ENCODE measurements at places on chromosomes 11 and 22.

DNA sequence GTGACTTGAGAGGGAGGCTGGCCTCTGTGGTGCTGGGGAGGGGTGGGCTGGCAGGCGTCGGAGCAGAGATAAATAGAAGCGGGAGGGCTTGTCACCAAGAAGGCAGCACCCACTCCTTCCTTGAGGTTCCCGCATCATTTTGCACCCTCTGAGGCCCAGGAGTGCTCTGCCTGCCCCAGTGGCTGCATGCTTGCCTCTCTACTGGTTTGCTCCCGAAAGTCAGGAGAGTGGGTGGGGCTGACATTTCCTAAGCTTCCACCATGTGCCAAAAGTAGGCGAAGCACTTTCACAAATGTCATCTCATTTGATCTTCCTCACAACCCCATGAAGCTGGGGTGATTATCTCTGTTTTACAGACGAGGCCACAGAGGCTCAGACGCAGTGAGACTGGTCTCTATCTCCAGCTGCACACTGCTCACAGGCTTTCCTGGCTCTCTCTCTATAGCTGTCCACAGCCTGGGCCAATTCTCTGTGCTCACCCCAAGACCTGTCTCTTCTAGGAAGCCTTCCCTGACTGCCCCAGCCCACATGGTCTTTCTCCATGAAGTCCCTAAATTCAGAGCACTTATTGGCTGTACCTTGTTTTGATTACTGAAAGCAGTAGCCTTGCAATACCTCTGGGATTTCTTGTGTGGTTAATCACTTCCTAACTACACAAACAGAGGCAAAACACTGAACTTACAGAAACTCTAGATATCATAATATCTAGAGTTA lies 2.6 kb upstream of the UCP3 start:
- peak; percentile 50 for DNase-seq

DNA sequence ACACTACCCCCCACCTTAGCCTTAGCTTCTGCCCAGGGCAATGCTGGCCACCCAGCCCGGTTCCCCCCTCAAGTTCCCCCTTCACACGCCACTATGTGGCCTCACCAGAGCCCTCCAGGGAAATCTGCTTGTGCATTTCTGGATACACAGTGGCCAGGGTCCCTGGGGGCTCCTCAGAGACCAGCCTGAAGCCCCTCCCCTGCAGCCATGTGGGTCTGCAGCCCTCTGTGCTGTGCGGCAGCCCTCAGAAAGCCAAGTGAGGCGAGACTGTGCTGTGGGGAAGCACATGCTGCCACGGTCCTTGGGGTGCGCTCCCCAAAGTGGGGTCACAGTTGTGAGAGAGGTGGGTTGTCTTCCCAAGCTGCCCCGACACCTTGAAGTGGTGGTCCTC lies 2.1 kb upstream of the PLXNB2 start:
- no peak for DNase-seq

DNA sequence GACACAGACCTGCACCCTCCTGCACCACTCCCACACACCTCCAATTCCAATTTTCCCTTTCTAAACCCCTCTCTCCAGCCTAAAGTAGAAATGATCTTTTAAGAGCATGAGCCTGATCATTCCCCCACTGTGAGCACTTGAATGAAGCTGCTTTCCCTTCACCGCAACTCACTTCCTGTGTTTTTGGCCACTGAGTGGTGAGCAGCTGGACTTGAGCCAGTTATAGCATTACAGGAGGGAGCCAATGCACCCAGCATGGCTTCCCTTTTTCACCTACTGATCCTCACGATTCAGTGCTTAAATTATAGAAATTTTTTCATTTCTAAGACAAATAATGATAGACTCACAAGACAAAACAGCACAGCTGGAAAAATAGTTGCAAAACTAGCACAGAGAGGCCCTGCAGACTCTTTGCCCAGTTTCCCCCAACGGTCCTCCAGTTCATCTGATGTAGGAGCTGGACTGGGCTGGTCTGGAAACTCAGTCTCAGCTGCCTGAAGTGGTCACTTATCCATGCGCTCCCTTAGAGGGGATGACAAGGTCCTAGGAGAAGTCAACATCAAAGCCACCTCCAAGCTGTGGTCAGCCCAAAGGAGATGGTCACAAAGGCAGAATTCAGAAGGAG lies 9.7 kb upstream of the APOL4 start:
- peak; percentile 66 for DNase-seq

GRCh38 chr11:28738549-28738948 lies 630.4 kb downstream of the METTL15 start:
- DNase-seq: no peak

- peak; percentile 47 for DNase-seq
Measured at GRCh38 chr11:111324277-111324720, 26.0 kb downstream of the POU2AF3 start.

DNA sequence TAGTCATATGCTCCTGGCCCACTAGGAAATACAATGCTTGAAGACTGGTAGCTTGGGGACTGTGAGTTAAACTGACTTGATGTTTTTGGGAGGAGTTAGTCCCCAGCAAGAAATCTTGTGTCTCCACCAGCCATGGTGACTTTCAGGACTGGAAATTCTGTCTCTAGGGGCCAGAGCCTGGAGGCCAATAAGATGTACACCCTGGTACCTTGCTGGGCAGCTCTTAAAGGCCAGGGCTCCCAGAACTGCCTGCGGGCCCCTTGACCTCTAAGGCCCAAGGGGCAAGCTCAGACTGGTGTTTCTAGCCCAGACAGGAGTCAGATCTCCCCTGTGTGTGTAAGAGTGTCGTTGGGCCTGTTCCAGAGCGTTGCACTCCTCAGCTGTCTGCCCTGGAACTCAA lies 128.7 kb upstream of the C11orf58 start:
- DNase-seq: no peak

DNA sequence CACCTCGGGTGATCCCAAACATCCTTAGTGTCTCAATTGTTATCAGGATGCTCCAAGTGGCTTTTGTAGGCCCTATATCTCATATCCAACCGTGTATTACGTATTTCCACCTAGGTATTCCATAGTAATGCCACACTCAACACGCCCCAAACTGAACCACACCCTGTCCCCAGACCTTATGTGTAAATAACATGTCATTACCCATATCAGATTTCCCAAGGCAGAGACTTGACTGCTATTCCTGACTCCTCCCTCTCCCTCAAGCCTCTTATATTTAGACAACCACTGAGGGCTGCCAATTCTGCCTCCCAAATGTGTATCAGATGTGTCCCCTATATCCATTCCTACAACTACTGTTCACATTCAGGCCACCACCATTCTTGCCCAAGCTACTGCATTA lies 132.8 kb upstream of the NCAM1 start:
- no peak for DNase-seq

DNA sequence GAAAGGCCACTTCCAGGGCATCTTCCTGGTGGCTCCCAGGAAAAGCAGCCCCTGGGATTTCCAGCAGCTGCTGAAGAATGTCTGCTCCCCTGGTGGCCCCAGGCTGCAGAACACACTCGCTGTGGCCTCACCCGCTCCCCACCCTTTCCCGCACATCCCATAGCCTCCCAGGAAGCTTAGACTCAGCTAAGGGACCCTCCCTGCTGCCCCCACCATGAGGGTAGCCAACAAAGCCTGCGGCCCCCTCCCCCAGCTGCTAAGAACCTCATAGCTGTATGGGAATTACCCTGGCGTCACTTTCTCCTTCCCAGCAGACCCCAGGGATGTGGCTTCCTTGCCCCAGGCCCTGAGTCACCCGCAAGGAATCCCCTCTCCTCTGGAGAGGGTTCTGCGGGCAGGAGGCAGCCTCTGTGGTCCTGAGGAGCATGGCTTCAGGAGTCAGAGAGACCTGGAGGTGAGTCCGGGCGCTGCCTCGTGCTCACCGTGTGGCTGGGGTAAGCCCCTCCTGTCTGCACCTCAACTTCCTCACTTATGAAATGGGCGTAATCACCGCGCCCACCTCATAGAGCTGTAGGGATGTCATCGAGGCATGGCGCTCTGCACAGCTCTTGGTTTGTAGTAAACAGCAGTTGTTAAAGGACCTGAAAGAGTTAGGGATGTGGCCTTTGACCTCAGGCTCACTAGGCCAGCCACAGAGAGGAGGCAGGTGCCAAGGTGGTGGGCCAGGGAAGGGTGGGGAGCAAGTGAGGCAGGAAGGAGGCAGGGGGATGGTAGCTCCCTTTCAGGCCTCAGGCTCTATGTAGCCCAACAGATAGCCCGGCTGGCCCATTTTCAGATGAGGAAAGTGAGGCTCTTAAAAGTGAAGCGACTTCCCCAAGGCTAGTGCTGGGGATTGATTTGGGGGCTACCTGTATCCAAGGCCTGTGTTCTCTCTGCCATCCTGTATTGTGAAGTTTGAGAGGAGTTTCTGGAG lies 71.2 kb downstream of the LRRC32 start:
- peak; percentile 94 for DNase-seq

- DNase-seq: no peak
Measured at GRCh38 chr11:61126256-61126655, 24.0 kb downstream of the CD5 start.

GRCh38 chr11:7421136-7421535 lies 64.2 kb upstream of the OLFML1 start:
- DNase-seq: peak; percentile 25

DNA sequence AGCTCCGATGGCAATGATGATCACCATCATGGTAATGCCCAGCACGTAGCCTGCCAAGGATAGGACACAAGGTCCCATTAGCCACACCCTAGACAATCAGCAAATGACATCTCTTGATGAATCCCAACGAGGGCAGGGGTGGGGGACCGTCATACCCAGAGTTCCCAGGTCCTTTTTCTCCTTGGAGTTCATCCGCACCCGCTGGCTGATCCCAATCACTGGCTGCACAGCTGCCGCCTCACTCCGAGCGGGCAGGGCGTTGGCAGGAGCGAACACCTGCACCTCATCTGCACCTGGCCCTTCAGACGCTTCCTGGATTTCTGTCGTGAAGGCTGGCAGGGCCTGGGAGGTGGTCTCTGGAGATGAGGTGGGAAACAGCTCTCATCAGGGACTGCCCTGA lies 2.9 kb downstream of the PIK3IP1 start:
- no peak for DNase-seq

- DNase-seq: no peak
Measured at GRCh38 chr11:110766316-110766715, 54.1 kb upstream of the ARHGAP20 start.

DNA sequence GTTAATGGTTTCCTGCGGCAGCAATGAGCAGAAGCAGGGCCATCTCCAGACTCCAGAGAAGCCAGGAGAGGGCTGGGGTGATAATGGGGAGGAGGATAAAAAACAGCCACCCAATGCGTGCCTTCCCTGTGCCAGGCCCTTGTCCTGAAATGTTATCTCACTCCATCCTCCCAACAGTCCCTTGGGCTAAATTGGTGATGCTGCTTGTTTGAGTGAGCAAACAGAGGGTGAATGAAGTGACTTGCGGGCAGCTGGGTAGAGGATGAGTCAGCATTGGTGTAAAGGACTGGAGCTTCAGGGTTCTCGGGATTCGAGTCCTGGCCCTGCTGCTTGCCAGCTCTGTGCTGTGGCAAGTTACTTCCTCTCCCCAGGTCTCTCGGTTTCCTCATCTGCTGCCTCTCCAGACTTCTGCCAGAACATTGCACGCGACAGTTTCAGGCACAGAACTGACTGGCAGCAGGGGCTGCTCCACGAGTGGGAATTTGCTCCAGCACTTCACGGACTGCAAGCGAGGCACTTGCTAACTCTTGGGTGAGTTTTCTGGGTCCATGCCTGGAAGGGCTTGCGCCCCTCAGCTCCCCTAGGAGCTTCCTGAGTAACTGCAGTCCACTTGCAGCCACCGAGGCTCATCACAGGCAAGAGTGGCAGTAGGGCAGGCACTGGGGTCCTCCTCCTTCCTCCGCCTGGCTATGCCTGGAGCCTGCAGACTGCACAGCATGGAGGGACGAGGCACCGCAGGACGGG lies at the start of gene P2RY6:
Gene P2RY6, plus strand, starts transcription at position 403 of the 744 bp plus-strand sequence. CDS start 24,181 bp downstream, outside the sequence.
- DNase-seq: peak; percentile 42

DNA sequence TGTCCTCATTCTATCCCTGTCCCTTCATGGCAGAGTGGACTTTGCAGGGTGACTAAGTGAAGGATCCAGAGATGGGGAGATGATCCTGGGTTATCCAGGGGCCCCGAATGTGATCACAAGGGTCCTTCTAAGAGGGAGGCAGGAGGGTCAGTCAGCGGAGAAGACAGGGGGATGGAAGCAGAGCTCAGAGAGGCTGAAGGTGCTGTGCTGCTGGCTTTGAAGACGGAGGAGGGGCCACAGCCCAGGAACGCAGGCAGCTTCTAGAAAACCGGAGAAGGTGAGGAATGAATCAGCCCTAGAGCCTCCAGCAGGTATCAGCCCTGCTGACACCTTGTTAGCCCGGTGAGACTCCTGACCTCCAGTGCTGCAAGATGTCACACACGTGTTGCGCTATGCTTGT lies 63.7 kb downstream of the CDKN1C start:
- DNase-seq: no peak

DNA sequence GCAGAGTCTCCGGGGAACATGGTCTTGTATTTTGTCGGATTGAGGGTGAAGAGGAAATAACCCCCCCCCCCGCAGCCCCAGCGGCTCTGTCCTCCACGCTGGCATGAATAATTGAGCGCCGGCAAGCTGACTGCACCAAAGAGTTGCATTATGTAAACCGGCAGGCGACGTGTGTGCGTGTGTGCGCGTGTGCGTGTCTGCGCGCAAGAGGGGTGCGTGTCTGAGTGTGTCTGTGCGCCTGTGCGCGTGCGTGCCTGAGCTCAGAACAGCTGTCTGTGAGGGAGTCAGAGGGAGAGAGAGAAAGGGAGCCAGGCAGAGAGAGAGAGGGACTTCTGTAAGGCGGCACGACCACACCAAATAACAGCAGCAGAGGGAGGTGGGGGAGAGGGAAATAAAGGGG lies 94.4 kb downstream of the SCN3B start:
- peak; percentile 82 for DNase-seq

GRCh38 chr11:1353383-1354124 lies 36.2 kb upstream of the BRSK2 start:
- no peak for DNase-seq

DNA sequence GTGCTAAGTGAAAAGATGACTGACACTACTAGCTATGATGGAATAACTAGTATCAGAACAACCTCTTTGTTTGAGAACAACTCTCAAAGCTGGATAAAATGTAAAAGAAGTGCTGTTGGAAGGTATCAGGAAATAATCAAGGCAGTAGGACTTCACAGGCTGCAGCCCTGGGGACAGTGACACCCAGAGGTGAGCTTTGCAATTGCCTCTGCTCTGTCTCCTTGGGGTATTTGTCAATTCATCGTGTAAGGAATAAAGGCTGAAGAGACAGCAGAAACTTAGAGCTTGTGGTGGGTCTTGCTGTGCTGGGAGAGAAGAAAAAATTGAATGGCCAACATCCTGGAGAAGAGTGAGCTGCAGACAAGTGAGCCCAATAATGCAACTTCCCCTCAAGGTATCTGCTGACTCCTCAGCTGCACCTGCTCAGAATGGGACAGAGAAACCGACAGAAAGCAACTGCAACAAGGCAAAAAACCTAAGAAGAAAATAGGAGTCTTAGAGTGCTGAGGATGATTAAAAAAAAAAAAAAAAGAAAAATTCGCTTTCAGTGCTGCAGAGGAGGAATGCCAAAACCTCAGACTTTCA lies 141.1 kb downstream of the RCN1 start:
- peak; percentile 37 for DNase-seq

All from fibroblast of skin of scalp (primary cell).